B cell (primary cell): ENCODE measurements at places on chromosomes 1 and 21.

GRCh38 chr1:181601186-181601950, 118.1 kb downstream of the CACNA1E start:
- no peak for DNase-seq

DNA sequence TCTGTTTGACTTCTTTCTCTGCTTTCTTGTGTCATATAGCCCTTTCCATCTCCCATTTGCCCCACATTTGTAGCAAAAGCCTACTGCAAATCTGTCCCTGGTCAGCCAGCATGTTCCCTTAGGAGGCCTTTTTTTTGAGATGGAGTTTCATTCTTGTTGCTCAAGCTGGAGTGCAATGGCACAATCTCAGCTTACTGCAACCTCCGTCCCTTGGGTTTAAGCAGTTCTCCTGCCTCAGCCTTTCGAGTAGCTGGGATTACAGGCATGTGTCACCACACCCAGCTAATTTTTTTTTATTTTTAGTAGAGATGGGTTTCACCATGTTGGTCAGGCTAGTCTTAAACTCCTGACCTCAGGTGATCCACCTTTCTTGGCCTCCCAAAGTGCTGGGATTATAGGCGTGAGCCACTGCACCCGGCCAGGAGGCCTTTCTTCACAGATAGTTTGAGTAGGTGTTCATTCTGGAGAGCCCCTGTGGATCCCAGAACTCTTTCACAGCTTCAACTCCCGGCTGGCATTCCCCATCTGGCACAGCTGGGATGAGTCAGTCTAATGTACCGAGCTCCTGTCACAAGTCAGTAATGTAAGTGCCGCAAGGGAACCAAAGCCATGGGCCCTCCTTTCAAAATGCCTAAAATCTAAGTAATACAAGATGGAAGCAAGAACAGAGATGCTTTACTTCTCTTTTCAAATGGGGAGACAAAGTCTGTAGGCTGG, 9.4 kb upstream of the NHLH1 start:
- no peak for DNase-seq

- no peak for DNase-seq
These were observed 84.3 kb upstream of the ARHGAP29 start for GRCh38 chr1:94321662-94322061.

DNA sequence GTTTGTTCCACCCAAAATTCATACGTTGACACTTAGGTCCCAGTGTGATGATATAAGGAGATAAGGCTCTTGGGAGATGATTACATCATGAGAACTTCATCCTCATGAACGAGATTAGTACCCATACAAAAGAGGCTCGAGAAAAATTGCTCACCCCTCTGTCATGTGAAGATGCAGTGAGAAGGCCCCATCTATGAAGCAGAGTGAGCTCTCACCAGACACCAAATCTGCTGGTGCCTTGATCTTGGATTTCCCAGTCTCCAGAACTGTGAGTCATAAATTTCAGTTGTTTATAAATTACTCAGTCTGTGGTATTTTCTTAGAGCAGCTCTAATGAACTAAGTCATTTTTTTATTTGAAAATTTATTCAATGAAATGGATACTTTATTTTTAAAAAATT, 42.6 kb upstream of the USP25 start:
- DNase-seq: no peak

GRCh38 chr1:225944387-225944786, 3.4 kb upstream of the LEFTY2 start:
- no peak for DNase-seq

DNA sequence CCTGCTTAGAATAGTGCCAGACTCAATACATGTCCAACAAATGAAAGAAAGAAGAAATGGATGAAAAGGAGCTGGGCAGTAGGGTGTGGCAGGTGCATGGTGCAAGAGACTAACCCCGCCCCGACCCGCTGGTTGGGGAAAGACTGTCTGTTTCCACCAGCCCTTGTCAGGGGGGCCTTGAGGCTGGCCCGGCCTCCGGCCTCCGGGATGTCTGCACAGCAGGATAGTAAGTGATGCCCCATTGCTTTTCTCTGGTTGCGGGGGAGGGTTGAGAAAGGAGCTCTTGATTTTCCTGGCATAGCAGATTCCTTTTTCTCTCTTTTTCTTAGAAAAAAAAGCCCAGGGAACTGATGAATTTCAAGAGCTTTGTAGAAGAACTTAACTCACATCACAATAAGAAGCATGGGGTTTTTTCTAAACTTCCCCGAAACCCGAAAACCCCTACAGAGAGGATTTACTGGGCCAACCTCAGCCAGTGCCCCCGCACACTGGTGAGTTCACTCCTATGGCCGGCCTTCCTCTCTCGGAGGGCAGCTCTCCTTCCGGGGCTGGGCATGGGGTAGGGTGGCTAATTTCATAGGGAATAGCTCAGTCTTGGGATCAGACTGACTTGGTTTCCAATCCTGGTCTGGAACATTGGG, 12.5 kb upstream of the TTC22 start:
- no peak for DNase-seq

GRCh38 chr1:231499148-231499763, 29.2 kb upstream of the TSNAX start:
- DNase-seq: no peak

- DNase-seq: no peak
These were observed 23.0 kb downstream of the LRRC3 start for GRCh38 chr21:44478124-44478800.
